ENCODE measurements at places on chromosomes 1 and 21.
A peak's percentile ranks its signal among the peaks of the same experiment; 100 is the strongest.

- DNase-seq = no peak
Measured at GRCh38 chr1:19844731-19845495, 29.8 kb upstream of the RNF186 start.

DNA sequence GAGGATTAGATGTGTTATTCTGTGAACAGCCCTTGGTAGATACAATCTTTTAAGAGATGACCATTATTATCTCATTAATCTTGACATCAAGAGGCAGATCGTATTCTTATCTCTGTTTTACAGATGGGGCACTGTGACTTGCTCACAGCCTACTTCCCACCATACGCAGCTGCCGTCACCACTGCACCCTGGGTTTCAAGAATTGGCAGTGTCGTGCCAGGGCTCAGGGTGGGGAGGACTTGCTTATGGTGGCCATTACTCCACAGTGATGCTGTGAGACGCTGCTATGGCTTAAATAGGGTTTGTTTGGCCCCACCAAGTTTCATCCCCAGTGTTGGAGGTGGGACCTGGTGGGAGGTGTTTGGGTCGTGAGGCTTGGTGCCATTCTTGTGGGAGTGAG, 45.4 kb upstream of the ZC3H12A start:
- no peak for DNase-seq

DNA sequence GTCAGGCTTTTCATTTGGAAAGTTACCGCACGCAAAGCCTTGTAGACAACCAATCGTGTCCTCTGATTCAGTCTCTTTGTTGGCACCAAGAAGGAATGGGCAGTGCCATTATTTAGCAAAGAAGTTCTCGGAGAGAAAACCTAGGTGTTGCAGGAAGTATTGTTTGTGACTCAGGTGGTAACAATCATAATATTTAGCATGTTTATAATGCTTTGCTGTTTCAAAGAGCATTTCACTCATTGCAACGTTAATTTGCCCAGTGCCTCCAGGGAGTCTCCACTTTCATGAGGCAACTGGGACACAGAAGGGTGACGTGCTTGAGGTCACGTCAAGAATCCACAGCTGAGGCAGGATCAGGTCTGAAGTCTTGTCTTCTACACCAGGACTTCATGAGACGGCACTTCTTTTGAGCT, 31.4 kb downstream of the STPG1 start:
- DNase-seq = no peak

DNA sequence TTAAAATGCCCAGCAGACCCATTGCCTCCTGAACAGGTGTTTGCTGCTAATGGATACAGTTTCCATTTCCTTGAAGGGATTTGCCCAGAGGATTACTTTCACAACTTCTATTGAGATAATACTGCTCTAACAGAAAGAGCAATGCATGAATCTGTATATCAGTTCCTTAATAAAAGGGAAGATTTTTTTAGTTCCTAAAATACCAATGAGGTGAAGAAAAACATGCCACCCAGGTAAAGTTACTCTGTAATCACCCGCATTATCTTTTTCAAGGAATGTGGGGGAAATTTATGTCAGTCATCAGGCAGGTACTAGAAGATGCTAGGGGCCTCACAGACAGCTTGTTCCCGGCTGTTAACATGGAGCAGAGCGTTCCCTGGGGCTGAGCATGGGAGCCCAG, 41.1 kb downstream of the KCNJ15 start:
- DNase-seq = no peak

- peak; percentile 38 for DNase-seq
Measured at GRCh38 chr1:46477153-46477929, 12.3 kb upstream of the DMBX1 start.

DNA sequence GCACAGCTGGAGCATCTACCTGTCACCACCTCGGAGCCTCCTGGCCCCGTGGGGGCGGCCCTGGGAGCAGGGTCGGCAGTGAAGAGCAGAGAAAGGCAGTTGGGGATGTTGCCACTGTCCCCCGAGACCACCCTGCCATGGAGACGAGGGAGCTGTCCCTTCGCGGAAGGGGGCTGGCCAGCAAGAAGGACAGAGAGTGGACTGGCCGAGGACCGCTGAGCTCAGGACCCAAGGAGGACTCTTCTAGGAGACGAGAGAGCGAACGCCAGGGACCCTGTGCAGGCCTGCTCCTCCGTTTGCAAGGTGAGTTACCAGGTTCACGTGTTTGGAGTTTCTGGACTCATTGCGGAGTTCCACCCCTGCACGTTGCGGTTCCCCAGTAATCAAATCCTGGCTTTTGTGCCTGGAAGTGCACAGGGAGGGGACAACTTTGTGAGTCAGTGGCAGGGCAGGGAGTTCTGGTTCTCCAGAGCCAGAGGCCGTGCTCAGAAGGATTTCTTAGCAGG, 5.6 kb upstream of the POFUT2 start:
- DNase-seq = no peak

GRCh38 chr1:50423670-50424000, 392 bp upstream of the DMRTA2 start:
- DNase-seq = no peak

GRCh38 chr1:208834381-208835096, 590.4 kb upstream of the PLXNA2 start:
- peak; percentile 99 for DNase-seq

GRCh38 chr1:81899214-81899821, 98.6 kb downstream of the ADGRL2 start:
- no peak for DNase-seq

All from NCI-H1092 treated with DMSO at 0.1 percent for 48 hours (cell line).